ENCODE measurements at places on chromosomes 4 and X. TPM values are rescaled to one million over a fixed set of nuclear protein-coding genes. Genes with fewer than 3 reads are reported as not detected.

DNA sequence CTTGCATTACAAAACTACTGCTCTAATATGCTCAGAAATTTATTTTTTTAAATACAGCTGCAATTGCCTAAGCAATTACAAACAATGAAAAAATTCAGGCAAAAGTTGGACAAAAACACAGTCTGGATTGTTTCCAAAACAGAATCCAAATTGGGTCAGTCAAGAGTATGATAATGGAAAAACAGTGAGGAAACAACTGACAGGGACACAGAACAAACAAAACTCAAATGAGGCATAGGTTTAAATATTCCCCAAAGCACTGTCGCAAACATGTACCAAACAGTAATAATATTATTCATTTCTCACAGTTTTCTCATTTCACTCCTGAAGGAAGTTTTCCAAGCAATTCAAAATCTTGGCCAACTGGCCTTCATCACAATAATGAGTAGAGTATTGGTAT is 386.6 kb downstream of the CENPC start:
- DNase-seq, result no peak

DNA sequence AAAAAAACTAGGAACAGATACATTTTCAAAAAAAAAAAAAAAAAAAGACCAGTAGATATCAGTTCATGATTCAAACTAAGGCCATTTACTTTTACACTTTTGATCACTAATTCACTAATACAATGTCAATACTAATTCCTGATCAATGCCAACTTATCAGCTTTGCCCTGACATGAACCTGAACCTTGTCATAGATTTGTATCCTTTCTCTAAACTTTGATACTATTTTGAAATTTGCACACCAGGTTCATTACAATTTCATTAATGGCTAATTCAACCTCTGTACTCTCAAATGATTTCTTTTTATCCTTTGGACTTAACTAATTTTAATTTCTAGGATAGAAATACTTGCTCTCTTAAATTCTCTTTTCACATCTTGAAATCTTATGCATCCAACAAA is 37.7 kb downstream of the UGT2B7 start:
- no peak for DNase-seq

The UBA6 gene
- 50.6 TPM for total RNA-seq

The FHDC1 gene
- 2.6 TPM for total RNA-seq

GRCh38 chr4:84483688-84484087 is 15.4 kb downstream of the NKX6-1 start:
- no peak for DNase-seq

- DNase-seq, result no peak
These were observed 566 bp upstream of the LIMCH1 start for GRCh38 chr4:41537292-41537890.

The HELQ gene
- 3.4 TPM for total RNA-seq

GRCh38 chrX:108415146-108415545 is 23.1 kb downstream of the COL4A6 start:
- DNase-seq, result no peak

GRCh38 chr4:147328756-147329446 is 152.0 kb upstream of the EDNRA start:
- DNase-seq, result no peak

GRCh38 chrX:50448565-50448964 is 22.1 kb downstream of the DGKK start:
- DNase-seq, result no peak

DNA sequence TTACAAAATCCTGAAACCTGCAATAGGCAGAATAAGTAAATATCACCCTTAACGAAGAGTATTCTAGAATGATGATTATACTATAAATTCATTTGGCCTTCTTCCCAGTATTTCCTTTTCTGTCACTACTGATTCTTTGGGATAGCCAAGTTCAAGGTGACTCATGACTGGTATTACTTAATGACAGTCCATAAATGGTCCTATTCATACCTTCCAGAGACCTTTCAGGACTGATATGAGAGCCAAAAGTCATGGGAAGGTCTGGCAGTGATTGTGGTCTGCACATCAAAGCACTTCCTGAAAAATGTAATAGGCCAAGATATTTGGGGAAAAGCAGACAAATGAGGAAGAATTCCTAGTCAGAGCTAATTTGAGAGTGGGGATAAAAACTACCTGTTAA is 239.6 kb upstream of the FAM47A start:
- DNase-seq, result no peak

GRCh38 chr4:8394061-8394519 is 46.4 kb downstream of the ACOX3 start:
- peak; percentile 84 for DNase-seq

- DNase-seq, result no peak
These were observed 44.2 kb downstream of the MID1IP1 start for GRCh38 chrX:38845426-38845825.

The RBM46 gene
- 3.9 TPM for total RNA-seq

DNA sequence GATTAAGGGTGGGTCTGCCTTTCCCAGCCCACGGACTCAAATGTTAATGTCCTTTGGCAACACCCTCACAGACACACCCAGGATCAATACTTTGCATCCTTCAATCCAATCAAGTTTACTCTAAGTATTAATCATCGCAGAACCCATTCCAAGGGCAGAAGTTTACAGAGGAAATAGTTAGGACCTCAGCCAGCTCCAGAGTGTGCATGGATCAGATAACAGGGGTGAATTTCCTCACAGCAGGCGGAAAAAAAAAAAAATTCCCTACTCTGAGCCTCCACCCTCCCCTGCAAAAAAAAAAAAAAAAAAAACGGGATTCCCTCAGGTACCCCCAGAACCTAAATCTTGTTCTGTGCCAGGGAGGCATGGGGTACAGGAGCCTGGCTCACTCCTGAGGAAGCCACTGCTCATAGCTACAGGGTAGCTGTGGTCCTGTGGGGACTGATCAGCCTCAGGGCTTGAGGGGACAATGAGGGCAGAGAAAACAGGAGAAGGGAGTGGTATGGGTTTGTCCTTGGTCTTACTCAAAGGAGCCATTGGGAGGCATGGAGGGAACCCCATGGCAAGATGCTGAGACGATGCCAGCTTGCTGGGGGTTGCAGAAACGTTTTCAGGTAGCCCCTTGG is 113.0 kb downstream of the DHRSX start:
- no peak for DNase-seq

GRCh38 chrX:118418811-118419251 is 72.9 kb downstream of the WDR44 start:
- DNase-seq, result no peak

The NPY5R gene
- total RNA-seq, result 5.8 TPM

- DNase-seq, result peak; percentile 53
These were observed 3.0 kb upstream of the BCOR start for GRCh38 chrX:40100537-40101429.

The UGT2B15 gene
- total RNA-seq, result 4.6 TPM

- no peak for DNase-seq
These were observed 2.2 kb downstream of the SOX3 start for GRCh38 chrX:140502491-140503237.

The OFD1 gene
- total RNA-seq, result 8.4 TPM

- no peak for DNase-seq
These were observed 303.2 kb downstream of the TEX13C start for GRCh38 chrX:125622899-125623298.

- DNase-seq, result peak; percentile 84
These were observed 78.9 kb upstream of the PSAPL1 start for GRCh38 chr4:7513671-7514070.

- no peak for DNase-seq
These were observed 1289.1 kb downstream of the STIM2 start for GRCh38 chr4:28149762-28150161.

The AR gene
- total RNA-seq, result 2.6 TPM

The ZFYVE28 gene
- total RNA-seq, result 6.3 TPM

The TEX13B gene
- total RNA-seq, result 1.2 TPM

GRCh38 chr4:148574911-148575310 is 132.7 kb upstream of the NR3C2 start:
- no peak for DNase-seq

DNA sequence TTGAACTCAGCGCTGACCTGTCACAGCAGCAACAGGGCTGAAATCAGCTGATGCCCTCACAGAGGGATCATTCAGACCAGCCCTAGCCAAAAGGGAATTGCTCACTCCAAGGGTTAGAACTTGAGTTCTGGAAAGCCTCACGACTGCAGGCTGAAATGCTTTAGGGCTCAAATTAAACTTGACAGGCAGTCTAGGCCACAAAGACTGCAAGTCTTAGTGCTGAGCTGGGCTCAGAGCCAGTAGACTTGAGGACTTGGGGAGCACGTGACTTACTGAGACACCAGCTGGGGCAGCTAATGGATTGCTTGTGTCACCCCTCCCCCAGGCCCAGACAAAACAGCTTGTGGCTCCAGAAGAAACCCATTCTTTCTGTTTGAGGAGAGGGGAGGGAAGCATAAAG is 119.0 kb upstream of the SLC6A14 start:
- peak; percentile 80 for DNase-seq

All from umbilical cord (tissue), 2 donors.